CD4-positive, alpha-beta memory T cell (primary cell): ENCODE measurements at places on chromosomes 2 and 18. TPM values are rescaled to one million over a fixed set of nuclear protein-coding genes. Genes with fewer than 3 reads are reported as not detected.

Gene CLEC4F
- not detected for total RNA-seq

DNA sequence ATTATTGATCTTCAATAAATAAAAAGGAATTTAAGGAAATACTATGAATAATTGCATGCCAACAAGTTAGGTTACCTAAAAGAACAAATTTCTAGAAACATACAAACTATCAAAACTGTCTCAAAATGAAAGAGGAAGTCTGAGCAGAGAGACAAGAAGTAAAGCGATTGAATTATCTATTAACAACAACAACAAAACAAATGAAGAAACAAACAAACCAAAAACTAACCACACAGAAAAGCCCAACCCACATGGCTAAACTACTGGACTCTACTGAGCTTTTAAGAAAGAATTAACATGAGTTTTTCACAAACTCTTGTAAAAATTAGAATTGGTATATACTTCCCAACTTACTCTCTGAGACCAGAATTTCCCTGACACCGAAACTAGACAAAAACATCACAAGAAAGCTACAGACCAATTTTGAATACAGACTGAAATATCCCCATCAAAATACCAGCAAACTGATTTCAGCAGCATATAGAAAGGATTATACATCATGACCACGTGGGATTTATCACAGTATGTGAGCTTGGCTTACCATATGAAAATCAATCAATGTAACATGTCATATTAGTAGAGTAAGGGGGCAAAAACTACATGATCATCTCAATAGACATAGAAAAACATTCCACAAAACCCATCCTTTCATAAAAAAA is 16.6 kb upstream of the GALNT1 start:
- no peak for DNase-seq

DNA sequence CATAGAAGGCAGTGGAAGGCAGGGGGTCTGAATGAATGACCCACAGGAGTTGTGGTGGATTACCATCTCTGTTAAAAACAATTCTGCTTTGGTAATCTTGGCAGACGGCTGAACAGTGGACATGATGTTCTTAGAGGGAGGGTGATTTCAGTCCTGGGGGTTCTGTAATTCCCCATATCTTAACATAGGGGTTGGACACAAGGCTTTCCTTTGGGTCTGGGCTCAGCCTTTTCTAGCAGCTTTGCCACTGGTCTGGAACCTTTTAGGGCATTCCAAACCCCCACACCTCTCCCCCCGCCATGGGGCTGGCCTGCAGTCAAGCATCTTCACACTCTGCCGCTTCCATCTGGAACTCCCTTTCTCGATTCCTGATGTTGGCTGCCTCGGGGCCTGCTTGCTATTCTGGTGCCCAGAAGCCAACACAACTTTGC is 50.3 kb downstream of the RPL37A start:
- no peak for DNase-seq

GRCh38 chr2:138712212-138712979 is 67.8 kb downstream of the NXPH2 start:
- DNase-seq: no peak

Gene GALR1
- not detected for total RNA-seq

Gene C1GALT1C1L
- total RNA-seq: not detected

Gene IGFBP5
- total RNA-seq: not detected

DNA sequence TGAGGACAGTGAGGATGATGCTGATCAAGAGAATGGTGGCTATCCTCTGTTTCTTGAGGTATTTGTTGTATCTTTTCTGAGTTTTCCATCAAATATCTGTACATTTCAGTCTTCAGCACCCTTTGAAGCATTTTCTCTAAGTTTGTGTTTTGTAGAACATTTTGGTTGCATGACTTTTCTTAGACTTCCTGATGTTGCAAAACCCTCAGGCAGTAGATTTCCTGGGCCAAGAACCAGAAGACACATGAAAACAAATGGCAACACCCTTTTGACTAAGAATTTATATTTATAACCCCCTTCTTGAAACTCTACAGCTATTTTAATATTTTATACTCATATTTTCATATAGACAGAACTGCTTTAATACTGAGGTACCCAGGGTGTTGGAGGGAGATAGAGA is 16.2 kb downstream of the HNMT start:
- no peak for DNase-seq

Gene AMER3
- not detected for total RNA-seq

DNA sequence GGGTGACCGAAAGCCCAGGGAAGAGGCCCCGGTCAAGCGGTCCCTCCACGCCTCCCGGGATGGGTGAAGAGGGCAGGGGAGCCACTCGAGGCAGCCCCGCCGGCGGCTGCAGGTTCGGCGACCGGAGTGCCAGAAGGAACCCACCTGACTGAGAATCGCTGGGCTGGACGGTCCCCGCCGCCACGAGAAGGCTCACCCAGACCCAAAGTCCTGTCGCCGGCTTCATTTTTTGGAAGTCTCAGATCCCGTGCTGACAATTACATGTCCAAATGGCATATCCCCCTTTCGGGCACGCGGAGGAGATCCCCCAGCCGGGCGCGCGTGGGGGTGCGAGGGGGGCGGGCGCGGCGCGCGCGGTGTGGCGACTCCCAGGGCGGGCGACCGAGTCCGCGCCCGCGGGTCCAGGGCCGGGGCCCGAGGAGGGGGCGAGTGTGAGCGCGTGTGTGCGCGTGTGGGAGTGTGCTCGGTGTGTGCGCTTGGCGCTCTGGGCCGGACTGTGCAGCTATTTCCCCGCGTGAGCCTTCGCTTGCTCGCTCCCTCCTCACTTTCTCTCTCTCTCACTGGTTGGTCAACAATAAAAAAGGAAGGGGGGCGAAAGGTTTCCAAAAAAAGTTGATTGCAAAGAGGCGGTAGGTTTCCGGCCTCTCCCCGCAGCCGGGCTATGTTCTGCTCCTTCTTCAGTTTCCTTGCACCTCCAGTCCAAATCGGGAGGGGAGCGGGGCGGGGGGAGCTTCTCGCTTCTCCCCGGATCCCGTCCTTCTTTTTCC is at the start of gene ERBB4:
Gene ERBB4, minus strand, starts transcription at position 498 of the 767 bp plus-strand sequence. Its CDS starts 272 bp downstream, at position 226.
- no peak for DNase-seq

GRCh38 chr2:226114436-226114835 is 685.2 kb downstream of the IRS1 start:
- DNase-seq: no peak

Gene C1QL2
- total RNA-seq: not detected

- no peak for DNase-seq
Observed at GRCh38 chr2:96130483-96130882, 7.8 kb downstream of the ASTL start.

DNA sequence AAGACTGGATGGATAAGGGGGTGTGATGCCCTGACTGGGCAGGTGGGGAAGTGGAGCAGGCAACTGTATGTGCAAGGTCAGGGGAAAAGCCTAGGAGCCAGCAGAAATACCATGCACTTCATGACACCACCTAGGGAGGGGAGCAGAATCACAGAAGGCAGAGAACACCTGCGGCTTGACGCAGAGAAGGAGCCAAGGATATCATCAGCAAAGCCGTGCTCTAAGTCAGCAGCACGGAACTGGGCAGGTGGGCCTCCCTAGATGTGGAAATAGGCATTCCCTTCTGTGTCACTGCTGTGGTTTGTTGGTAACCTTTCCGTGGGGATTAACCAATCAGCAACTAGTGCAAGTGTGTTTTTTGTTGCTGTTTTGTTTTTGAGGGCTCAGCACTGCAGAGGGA is 41.3 kb downstream of the HDLBP start:
- peak; percentile 6 for DNase-seq

Gene CRYGC
- total RNA-seq: not detected

DNA sequence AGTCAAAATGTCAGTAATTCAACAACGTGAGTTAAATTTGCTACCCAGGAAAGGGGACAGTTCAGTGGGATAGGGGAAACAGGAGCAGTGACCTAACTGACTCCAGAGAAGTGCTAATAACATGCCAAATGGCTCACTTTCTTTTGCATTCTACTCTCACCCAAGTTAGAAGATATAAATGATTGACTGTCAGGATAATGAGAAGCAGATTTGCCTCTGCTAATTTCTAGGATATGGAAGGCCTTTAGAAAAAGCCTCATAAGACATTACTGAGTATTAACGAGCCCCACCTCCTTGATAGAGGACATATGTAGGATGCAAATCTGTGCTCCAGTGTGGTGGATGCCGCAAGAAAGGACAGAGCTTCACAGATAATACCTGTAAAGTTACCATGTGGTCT is 318.6 kb upstream of the NT5C1B start:
- no peak for DNase-seq

- no peak for DNase-seq
Observed at GRCh38 chr2:214201892-214202291, 209.0 kb upstream of the VWC2L start.

Gene PCARE
- total RNA-seq: not detected

DNA sequence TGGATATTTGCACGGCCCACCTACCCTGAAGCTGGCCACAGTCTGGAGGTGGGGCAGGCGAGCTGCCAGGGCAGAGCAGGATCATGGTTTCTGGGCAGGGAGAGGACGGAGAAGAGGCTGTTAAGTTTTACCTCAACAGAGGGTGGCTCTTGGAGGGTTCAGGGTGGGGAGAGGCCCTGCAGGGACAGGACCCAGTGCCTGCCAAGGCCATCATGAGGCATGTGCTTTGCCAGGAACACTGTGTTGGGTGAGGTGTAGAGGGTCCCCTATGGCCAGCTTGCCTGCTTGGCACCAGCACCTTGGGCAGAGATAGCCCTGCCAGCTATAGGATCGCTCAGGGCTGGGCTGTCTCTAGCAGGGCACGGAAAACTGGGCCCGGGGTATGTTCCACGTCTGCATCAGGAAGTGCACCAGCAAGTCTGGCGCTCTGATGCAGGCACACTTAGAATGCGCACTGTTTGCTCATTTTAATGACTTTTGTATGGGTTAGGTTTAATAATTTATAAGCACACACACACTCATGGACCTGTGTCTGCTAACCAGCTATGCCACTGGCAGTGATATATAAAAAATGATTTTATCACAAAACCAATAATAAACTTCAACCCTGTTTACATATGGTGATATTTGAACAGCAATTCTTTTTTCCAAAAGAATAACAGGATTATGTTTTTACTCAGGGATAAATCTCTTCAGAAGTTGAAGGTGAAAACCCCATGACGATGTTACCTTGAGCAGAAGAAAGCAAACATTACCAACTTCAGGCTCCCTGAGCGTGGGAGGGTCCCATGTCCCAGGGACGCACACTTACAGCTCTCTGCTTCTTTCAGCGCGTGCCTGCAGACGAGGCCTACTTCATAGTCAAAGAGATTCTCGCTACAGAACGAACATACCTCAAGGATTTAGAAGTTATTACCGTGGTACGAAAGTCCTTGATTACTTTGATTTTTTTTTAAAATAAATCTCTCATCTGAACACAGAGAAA is 46.4 kb downstream of the STK25 start:
- no peak for DNase-seq
